ENCODE measurements at places on chromosomes 5 and 9.

GRCh38 chr9:785997-786396, 55.5 kb upstream of the DMRT1 start:
- no peak overlapping the region for H3K27ac ChIP-seq
- no peaks in the 10 kb centered on the region for H3K4me1 ChIP-seq
- DNase-seq, result no peak
- H3K4me3 ChIP-seq, result no peak overlapping the region
- H3K27me3 ChIP-seq, result no peaks in the 10 kb centered on the region

GRCh38 chr9:96383165-96383942, at the start of gene SLC35D2:
Gene SLC35D2, minus strand, starts transcription at chr9:96383711. Its CDS starts 77 bp downstream, at chr9:96383634.
- peak within 1 kb of the TSS; percentile 56 for H3K27ac ChIP-seq
- peaks cover 9% of the 10 kb centered on the region for H3K4me1 ChIP-seq
- H3K4me3 ChIP-seq, result peak within 1 kb of the TSS; percentile 58
- no peak for DNase-seq
- no peaks in the 10 kb centered on the region for H3K27me3 ChIP-seq

GRCh38 chr5:16918156-16918555, 17.9 kb downstream of the MYO10 start:
- no peak for DNase-seq
- H3K4me3 ChIP-seq, result no peak overlapping the region
- H3K27me3 ChIP-seq, result no peaks in the 10 kb centered on the region
- H3K4me1 ChIP-seq, result no peaks in the 10 kb centered on the region
- H3K27ac ChIP-seq, result no peak overlapping the region

DNA sequence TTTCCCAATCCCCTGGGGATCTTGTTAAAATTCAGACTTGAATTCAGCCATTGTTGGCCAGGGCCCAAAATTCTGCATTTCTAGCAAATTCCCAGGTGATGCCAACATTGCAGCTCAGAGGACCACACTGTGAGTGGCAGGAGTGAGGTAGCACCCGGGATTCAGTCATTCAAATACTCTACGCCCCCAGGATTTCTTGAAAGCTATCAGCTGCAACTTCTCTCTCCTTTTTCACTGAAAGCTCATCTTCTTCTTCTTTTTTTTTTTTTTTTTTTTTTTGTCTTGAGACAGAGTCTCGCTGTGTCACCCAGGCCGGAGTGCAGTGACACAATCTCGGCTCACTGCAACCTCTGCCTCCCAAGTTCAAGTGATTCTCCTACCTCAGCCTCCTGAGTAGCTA, 19.3 kb upstream of the ANKH start:
- H3K4me1 ChIP-seq, result no peaks in the 10 kb centered on the region
- H3K36me3 ChIP-seq, result no peaks in the 10 kb centered on the region
- H3K27me3 ChIP-seq, result no peaks in the 10 kb centered on the region

DNA sequence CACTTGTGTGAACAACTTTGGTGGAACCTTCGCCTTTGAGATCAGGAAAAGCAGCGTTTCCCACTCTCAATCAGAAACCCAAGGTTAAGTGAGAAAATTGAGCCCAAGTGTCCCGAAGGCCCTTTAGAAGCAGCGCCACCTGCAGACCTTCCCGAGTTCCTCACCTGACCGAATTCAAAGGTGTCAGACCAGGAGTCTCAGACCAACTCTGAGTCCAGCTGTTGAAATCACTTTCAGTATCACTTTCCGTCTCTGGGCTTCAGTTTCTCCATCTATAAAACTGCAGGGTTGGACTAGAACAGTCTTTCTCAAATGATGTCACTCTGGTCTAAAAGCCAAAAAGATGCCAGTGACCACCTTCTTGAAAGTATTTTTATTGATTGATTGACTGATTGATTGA, 31.7 kb upstream of the GRHPR start:
- H3K36me3 ChIP-seq, result no peaks in the 10 kb centered on the region
- no peak overlapping the region for H3K4me3 ChIP-seq
- no peak overlapping the region for H3K27ac ChIP-seq
- H3K27me3 ChIP-seq, result no peaks in the 10 kb centered on the region
- no peaks in the 10 kb centered on the region for H3K4me1 ChIP-seq

DNA sequence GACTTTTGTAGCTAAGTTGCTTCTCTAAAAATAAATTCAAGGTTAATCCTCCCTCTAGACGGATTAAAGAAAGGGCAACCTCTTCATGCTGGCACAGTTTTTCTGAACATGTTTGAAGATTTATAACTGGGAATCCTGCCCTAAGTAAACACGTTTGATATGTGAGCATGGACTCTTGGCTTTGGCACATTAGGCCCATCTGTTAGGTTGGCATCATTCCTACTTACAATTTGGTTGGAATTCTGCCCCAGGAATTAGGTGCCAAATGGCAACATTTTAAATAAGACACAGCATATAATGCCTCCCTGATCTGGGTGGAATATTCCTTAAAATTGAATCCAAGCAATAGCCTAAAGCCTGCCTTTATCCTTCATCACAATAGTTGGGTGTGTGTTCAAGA, 372.3 kb upstream of the CDH18 start:
- no peaks in the 10 kb centered on the region for H3K36me3 ChIP-seq
- H3K4me3 ChIP-seq, result no peak overlapping the region
- H3K27ac ChIP-seq, result no peak overlapping the region
- no peaks in the 10 kb centered on the region for H3K4me1 ChIP-seq

- no peaks in the 10 kb centered on the region for H3K27me3 ChIP-seq
- H3K36me3 ChIP-seq, result no peaks in the 10 kb centered on the region
- no peak for DNase-seq
- no peaks in the 10 kb centered on the region for H3K4me1 ChIP-seq
- H3K27ac ChIP-seq, result no peak overlapping the region
- H3K4me3 ChIP-seq, result no peak overlapping the region
Measured at GRCh38 chr5:165779505-165779904, 2274.1 kb downstream of the MAT2B start.

- H3K36me3 ChIP-seq, result no peaks in the 10 kb centered on the region
- H3K4me3 ChIP-seq, result no peak overlapping the region
- no peak overlapping the region for H3K27ac ChIP-seq
- DNase-seq, result no peak
Measured at GRCh38 chr9:113222482-113222841, 1.1 kb downstream of the SLC31A1 start.

GRCh38 chr9:83147315-83148149, 84.6 kb upstream of the RASEF start:
- no peaks in the 10 kb centered on the region for H3K27me3 ChIP-seq
- H3K4me3 ChIP-seq, result no peak overlapping the region
- no peaks in the 10 kb centered on the region for H3K4me1 ChIP-seq
- DNase-seq, result no peak
- H3K36me3 ChIP-seq, result no peaks in the 10 kb centered on the region
- no peak overlapping the region for H3K27ac ChIP-seq

GRCh38 chr5:174642816-174643405, 81.5 kb upstream of the MSX2 start:
- DNase-seq, result no peak
- no peaks in the 10 kb centered on the region for H3K36me3 ChIP-seq
- H3K4me1 ChIP-seq, result no peaks in the 10 kb centered on the region
- no peak overlapping the region for H3K4me3 ChIP-seq
- no peak overlapping the region for H3K27ac ChIP-seq

DNA sequence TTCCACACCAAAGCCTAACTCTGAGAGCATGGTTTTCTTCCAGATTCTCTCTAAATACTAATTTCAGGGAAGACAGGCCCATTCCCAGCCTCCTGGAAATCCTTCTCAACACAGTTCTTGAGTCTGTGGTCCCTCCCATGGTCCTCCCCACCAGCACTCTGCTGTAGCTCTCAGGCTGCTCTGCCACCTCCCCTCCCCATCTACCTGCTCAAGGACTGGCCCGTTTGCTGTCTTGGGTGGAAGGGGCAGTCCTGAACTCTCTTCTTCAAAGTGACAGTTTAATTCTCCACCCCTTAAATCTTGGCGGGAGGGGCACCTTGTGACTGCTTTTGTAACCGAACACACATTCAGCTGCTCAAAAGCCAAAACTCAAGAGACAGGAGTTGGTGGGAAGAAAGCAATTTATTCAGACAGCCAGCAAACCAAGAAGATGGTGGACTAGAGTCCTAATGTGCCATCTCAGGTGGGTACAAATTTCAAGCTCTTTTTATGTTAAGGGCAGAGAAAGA, 7.6 kb upstream of the LCN15 start:
- no peak for DNase-seq
- H3K4me1 ChIP-seq, result no peaks in the 10 kb centered on the region
- no peaks in the 10 kb centered on the region for H3K27me3 ChIP-seq
- H3K4me3 ChIP-seq, result no peak overlapping the region
- no peaks in the 10 kb centered on the region for H3K36me3 ChIP-seq

DNA sequence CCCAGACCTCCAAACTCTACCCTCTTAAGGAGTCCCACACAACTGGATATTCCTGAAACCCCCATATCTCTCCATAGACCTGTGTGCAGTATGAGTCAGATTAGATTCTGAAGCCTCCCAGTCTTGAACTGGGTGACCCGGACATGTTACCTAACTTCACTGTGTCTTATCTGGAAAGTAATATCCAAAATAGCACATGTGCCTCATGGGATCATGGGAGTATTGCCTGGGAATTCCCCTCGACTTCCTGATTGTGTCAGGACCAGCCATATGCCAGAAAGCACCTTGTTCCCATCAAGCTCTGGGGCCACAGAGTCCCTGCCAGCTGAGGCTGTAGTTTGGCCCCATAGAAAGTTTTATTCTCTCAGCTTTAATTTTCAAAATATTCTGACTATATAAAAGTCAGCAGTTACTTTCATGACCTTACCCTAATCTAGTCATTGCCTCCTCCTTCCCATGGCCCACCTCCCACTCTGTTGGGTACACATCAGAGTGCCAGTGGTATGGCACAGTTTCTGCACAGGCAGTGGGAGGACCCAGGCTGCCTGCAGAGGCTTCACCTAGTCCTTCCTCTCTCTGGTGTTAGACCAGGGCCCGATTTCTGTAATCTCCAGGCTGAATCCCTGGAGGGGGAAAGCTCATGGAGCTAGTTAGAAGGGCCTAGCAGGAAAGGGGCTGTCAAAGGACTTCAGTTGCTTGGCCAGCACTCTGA, 19.5 kb upstream of the B4GALT1 start:
- DNase-seq, result no peak
- H3K36me3 ChIP-seq, result no peaks in the 10 kb centered on the region
- no peak overlapping the region for H3K27ac ChIP-seq
- no peaks in the 10 kb centered on the region for H3K27me3 ChIP-seq
- H3K4me1 ChIP-seq, result no peaks in the 10 kb centered on the region

DNA sequence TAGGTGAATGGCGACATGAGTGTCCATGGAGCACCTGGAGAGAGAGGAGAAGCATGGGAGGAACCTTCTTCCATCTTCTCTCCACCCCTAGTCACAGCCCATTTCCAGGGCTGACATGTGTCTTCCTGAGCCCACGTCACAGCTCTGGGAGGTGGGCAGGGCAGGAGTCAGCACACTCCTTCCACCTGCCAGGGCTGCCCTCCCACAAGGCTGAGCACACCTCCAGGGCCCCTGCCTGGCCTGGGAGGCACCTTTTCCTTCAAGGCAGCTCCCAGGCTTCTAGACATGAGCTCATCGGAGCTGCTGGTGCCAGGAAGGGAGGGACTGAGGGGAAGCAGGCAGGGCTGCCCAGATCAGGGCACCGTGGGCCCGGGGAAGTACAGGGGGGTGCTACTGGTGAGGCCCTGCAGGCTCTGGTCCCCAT, 13.6 kb upstream of the SYNPO start:
- no peaks in the 10 kb centered on the region for H3K4me1 ChIP-seq
- H3K27ac ChIP-seq, result no peak overlapping the region

- no peak for DNase-seq
- H3K27ac ChIP-seq, result no peak overlapping the region
- H3K36me3 ChIP-seq, result no peaks in the 10 kb centered on the region
- no peaks in the 10 kb centered on the region for H3K27me3 ChIP-seq
Measured at GRCh38 chr5:180286-180918, 10.9 kb upstream of the LRRC14B start.

DNA sequence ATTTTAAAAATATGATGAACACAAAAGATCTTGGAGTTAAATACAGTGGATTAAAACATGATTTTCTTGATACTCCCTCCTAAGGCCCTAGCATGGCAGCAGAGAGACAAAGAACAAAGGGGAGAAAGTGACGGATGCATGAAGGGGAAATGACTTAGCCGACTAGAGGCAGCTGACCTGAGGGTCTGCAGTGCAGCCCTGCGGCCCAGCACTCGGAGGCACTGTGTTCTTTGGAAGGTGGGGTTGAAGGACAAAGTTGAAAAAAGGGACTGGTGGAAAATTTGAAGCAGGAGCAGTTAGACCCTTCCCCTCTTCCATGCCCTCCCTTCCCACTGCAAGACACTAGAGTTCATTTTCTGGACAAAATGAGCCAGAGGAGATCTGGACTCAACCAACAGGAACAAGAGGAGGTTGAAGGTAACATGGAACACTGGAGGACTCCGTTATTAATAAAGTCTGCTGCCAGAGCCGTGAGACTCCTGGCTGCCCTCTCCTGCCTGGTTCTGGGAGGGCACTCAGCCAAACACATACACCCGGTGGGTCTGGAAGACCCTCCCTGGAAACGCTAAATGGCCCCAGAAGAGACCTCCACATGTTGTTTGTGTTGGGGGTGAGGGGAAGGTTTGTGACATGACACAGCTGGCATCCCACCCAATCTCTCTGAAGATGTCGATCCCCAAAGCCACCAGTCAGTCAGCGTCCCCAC, 98.1 kb downstream of the JMY start:
- H3K4me3 ChIP-seq, result no peak overlapping the region
- no peak overlapping the region for H3K27ac ChIP-seq
- H3K36me3 ChIP-seq, result no peaks in the 10 kb centered on the region
- no peaks in the 10 kb centered on the region for H3K27me3 ChIP-seq

DNA sequence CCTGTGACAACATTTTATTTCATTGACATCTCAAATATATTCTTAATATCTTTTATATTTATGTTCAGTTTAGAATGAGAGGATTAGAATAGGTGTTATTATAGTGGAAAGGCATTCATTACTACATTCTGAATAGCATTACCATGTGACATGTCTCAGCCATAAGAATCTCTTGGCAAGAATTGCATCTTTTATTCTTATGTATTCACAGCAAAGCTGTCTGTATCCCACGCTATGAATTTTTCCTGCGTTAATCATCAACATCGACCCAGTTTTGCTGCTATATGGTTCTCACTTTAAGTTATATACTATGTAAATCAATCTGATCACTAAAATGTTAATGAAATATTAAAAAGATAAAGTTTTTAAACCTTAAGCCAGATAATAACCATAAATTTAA, 248.6 kb downstream of the TMEM232 start:
- DNase-seq, result no peak
- H3K36me3 ChIP-seq, result no peaks in the 10 kb centered on the region
- no peak overlapping the region for H3K4me3 ChIP-seq
- no peaks in the 10 kb centered on the region for H3K4me1 ChIP-seq
- peaks cover 3% of the 10 kb centered on the region for H3K27me3 ChIP-seq

DNA sequence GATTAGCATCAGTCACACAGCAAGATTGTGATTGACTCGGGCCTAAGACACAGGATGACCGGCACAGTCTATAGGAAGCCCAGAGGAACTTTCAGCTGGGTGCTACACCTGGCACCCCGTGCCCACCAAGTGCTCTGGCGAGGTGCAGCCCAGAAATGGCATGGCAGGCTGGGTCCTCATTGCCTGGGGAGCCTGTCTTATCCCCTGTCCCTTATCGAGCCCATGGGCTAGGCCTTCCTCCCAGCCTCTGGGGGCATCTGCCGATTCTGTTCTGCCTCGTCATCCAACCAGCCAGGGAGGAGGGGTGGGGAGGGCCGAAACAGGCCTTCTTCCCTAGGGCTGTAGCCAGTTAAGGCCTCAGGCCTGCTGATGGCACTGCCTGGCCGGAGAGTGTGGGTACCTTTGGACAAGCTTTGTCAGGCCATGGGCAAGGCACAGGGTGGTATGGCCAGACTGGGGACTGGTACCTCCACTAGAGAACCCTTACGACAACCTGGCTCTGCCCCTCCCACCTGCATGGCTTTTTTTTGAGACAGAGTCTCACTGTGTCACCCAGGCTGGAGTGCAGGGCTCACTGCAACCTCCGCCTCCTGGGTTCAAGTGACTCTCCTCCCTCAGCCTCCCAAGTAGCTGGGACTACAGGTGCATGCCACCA, 1.6 kb downstream of the GRK6 start:
- H3K4me1 ChIP-seq, result peaks cover 48% of the 10 kb centered on the region
- peaks cover 12% of the 10 kb centered on the region for H3K36me3 ChIP-seq
- peak overlapping the region; percentile 92 for H3K27ac ChIP-seq
- H3K27me3 ChIP-seq, result no peaks in the 10 kb centered on the region
